IPS DF 19.7 (cell line): ENCODE measurements at places on chromosomes 4 and X.

DNA sequence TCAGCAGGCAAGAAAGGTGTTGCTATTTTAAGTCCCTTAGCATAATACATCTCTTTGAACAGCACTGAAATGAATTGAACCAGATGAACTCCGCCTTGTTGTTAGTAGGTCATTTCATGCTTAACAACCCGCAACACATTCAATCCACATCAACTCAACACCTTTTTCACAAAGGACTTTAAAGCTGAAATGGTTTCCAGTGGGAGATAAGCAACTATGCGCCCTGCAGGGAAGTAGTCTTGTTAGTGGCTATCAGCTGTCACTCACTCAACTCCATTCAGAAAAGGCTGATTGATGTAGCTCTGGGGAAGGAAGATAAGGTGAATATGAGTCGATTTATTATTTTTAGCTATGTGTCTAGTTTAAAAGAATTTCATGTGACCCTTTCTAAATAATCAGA, 46.0 kb downstream of the ATP8A1 start:
- no peak for DNase-seq

DNA sequence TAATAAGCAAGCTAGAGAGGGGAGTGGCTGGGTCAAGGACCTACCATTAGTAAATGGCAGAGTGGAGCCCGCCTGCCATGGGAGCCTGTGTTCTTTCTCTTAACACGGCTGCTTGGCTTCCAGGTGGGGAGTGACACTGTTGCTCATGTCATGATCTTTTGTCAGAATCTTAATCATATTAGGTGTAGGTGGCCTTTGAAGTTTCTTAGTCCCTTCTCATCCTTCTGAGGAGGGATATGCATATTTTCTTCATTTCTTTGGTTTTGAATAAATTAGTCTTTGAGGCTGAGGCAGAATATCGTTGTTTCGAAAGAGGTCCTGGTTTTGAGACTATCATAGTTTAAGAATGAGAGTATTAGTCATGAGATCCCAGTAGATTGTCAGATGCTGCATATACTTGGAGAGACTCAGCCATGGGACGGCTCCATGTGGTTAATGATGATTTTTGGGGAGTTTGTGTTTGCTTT, 28.9 kb downstream of the SNX25 start:
- no peak for DNase-seq

GRCh38 chr4:6097581-6097980, 79.3 kb upstream of the C4orf50 start:
- no peak for DNase-seq

DNA sequence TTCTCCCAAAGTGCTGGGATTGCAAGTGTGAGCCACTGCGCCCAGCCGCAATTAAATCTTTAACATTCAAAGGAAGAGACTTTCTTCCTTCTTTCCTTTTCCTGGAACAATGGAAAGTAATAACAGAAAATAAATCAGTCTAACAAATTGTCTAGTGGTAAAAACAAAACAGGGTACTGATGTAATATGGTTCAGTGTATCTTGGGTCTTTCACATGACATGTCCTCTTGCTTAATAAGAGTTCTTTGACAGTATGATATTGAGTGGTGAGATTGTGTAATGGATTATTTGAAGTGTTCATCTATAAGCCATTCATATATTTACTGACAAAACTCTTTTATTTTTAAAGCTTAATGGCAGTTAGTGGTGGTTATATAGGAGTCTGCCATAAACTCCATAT, 256.6 kb downstream of the SPRY1 start:
- DNase-seq, result no peak
